ENCODE measurements at places on chromosomes 12 and 14. TPM values are rescaled to one million over a fixed set of nuclear protein-coding genes. Genes with fewer than 3 reads are reported as not detected.

DNA sequence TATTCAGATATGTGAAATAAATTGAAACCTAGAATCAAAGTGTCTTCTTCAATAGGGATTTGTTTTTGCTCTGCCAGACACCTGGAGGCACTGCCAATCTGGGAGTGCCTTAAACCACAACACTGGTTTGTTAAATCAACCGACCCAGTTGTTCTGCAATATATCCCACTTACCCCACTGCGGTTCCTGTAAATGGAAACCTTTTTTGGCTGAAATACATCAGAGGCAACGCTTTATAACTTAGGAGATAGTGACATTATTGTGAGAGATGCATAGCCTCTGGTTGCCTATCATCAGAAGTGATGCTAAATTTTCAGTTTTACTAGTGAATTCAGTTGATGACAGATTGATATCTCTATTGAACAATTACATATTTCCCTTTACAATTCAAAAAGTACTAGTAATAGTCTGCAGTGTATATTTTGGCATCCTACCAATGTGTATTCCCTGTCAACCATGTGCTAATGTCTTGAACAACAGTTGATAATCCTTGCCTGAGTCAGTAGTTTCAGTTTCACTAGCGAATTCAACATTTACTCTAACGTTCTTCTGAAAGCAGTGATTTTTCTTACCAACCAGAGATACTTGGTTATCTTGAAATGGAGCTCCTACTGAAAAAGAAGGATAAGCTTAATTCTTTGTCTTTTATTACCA, 30.5 kb downstream of the PPP2R5C start:
- no peaks in the 10 kb centered on the region for H3K36me3 ChIP-seq
- DNase-seq, result no peak
- no peak overlapping the region for H3K4me3 ChIP-seq
- H3K27ac ChIP-seq, result no peak overlapping the region

FAM186B gene
- 0.21 TPM for total RNA-seq

DNA sequence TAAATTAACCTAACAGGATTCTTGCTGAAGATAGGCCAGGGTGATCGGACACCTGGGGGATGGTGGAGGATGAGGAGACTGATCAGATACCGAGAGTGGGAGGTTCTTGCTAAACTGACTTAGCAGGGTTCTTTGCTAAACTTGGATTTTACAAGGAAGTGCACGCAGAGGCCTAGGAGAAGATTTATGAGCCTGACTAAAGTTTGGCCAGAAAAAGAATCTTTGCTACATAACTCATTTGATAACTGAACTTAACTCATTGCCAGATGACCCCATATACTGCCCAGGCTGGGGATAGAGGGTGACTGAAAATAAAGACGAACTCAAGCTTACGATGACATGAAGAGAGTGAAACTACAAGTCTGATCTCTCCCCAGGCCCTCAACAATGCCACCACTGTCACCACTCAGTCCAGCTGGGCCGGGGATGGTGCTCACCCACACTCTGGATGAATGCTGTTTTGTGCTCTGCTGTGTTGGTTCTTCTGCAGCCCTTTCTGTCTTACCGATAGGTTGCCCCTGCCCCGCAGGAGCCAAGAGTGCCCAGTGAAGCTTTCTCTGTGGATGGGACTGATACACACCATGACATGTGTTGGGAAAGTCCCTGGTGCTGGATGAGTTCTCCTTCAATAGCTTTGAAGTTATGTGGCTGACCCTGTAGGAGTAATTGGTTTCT, 29.0 kb downstream of the PPFIBP1 start:
- H3K27ac ChIP-seq, result no peak overlapping the region
- no peaks in the 10 kb centered on the region for H3K36me3 ChIP-seq
- DNase-seq, result no peak
- no peaks in the 10 kb centered on the region for H3K27me3 ChIP-seq
- H3K4me3 ChIP-seq, result no peak overlapping the region
- H3K4me1 ChIP-seq, result 0 out of 2 replicates have a peak, but pooled peaks cover 3% of the 10 kb centered on the region

DNA sequence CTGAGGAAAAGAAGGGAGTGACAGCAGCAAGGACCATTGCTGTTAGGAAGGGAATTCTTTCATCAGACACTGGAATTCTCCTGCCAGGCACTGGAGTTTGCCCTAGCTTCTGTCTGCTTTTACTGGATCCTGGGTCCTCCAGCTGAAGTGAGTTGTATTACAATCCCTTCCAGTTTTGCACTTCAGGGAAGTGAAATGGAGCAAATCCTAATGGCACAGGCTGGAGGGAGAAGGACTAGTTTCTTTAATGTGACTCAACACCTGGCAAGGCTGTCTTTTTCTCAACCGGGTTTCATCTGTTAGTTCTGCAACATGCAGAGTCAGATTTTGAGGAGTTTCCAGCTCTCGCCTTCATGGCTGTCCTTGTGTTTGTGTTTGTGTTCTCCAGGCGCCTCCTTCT, 45.8 kb downstream of the ETV6 start:
- H3K27ac ChIP-seq, result no peak overlapping the region
- peaks cover 2% of the 10 kb centered on the region for H3K4me1 ChIP-seq
- no peak for DNase-seq
- H3K4me3 ChIP-seq, result no peak overlapping the region
- H3K27me3 ChIP-seq, result no peaks in the 10 kb centered on the region

RBMS2 gene
- total RNA-seq, result 31.3 TPM
